ENCODE measurements at places on chromosomes 7 and 10.

DNA sequence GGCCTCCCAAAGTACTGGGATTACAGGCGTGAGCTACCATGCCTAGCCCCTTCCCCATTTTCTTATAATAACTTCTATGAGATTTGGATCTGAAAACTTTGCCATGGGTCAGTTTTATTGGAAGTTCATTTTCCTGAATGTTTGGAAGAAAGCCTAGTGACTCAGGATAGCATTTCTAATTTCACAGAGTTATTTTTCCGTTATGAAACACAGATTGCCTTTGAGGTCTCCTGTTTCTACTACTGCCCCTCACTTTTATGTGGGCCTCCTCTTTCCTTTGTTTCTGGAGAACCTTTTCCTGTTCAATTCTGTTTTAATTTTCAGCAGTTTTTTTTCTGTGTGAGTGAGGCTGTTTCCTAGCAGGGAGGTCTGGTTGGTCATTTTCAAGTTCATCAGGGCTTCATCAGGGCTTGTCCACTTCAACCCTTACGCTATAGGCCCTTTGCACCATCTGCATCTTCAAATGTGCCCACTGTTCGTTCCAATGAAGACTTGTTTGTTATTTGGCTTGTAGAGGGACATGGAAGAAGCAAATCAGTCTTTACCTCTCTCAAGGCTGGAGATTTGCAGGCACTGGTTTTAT, 58.7 kb downstream of the BMPR1A start:
- no peak for DNase-seq

DNA sequence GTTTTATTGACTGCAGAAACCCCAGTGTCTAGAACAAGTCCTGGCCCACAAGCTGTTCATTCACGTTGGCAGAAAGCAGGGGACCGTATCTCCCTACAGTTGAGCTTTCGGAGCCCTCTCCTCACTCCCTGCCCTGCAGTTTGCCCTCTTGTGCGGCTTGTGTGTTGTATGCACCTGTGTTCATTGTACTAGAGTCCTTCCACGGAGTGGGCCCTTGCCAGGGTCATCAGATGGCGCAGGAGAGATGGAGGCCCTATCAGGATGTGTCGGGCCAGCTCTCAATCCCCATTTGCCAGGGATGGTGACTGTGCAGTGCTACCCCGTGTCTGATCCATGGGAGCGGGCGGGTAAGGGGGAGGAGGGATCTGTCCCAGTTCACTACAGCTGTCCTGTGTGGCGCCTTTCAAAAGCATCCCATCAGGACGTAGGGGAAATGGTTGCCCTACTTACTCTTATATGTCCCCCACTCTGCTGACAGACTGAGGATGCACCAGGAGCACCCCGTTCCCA, 77.4 kb upstream of the PRR15 start:
- no peak for DNase-seq

DNA sequence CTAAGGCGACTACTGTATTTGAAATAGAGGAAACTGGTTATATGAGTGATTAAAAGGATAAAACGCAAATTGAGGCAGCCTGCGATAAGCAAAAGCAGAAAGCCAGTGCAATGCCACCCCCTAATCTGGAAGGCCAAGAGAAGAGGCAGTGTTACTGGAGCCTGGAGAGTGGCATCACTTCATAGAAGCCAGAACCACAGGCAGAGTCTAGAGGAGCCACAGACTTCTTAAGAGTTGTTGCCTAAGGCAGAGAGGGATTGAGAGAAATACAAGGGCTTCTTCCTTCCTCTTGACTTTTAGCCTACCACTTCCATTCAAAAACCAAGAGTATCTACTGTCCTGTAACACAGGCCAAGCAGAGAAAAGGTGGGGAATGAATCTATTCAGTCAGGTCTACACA, 94.9 kb upstream of the SKAP2 start:
- DNase-seq = no peak

GRCh38 chr10:128007971-128008370, 101.1 kb downstream of the PTPRE start:
- DNase-seq = no peak

- no peak for DNase-seq
Observed at GRCh38 chr10:86357041-86357440, 9.6 kb downstream of the GRID1 start.

GRCh38 chr7:94995921-94996320, 88.5 kb downstream of the PPP1R9A start:
- DNase-seq = no peak

DNA sequence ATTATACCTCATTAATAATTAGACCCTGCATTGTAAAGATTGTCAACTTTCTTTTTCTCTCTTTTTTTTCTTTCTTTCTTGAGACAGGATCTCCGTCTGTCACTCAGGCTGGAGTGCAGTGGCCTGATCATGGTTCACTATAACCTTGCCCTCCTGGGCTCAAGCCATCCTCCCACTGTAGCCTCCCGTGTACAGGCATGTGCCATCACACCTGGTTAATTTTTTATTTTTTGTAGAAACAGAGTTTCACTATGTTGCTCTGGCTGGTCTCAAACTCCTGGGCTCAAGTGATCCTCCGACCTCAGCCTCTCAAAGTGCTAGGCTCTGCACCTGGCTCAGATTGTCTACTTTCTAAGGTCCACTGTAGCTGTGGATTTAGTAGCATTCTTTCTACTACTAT, 50.7 kb downstream of the MDFIC start:
- DNase-seq = no peak

- no peak for DNase-seq
Observed at GRCh38 chr7:112898432-112899290, 108.5 kb upstream of the TMEM168 start.

DNA sequence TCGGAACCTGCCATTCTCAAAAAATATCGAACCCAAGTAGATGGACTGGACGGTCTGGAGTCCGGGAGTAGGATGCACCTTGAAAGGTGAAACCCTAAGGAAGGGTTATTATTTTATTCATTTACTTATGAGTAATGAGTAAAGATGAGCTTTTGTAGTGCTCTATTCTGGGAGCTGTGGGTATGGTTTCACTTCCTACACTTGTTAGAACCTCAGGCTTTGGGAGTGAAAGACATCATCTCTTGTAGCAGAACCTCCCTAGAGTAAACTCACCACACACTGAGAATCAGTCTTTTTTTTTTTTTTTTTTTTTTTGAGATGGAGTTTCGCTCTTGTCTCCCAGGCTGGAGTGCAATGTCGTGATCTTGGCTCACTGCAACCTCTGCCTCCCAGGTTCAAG, 389.4 kb upstream of the AUTS2 start:
- DNase-seq = no peak
